ENCODE measurements at places on chromosomes 6 and 20.
A peak's percentile ranks its signal among the peaks of the same experiment; 100 is the strongest.

DNA sequence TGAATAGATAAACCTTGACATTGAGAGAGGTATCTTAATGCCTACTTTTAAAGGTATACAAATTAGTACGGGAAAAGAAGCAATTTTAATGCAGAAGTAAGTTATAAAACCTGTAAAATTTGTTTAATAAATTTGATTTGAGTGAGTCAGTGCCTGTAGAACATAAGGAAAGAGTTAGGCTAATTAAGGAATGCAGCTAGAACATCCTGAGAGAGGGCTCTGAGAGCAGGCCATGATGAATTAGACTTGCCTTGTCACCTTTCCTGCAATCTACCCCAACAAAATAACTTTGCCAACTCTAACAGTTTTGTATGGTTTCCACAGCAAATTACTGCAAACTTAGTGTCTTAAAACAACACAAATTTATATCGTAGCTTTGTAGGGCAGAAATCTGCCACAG is 700.8 kb downstream of the RFPL4B start:
- no peak for DNase-seq

GRCh38 chr20:46331611-46332361 is 23.5 kb upstream of the CDH22 start:
- DNase-seq: no peak

GRCh38 chr6:155472886-155473285 is 17.2 kb upstream of the NOX3 start:
- no peak for DNase-seq

- DNase-seq: peak; percentile 23
These were observed 304.9 kb downstream of the CDH26 start for GRCh38 chr20:60262967-60263603.

- DNase-seq: no peak
These were observed 124.9 kb downstream of the BCAS1 start for GRCh38 chr20:53945478-53945877.

- no peak for DNase-seq
These were observed 518.9 kb upstream of the JARID2 start for GRCh38 chr6:14726816-14727493.

- DNase-seq: peak; percentile 0
These were observed 133.6 kb downstream of the TFAP2B start for GRCh38 chr6:50952092-50952907.

DNA sequence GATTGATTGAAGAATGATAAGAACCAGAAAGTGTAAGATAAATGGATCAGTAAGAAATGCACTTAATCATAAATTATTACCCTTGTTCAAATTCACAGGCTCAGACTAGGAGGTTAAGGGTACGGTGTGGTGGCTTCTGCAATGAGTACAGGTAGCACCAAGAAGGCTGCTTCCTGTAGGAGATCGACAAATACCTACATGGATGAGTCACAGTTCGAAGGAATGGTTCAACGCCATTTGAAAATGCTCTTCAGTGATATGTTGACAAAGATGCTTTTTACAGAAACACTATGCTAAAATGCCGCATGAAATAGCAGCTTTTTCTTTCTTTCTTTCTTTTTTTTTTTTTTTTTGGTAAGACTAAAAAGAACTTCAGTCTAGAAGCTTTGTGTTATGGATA is 116.2 kb downstream of the DTNBP1 start:
- no peak for DNase-seq

- DNase-seq: no peak
These were observed 153.7 kb downstream of the FOXC1 start for GRCh38 chr6:1763404-1763803.

DNA sequence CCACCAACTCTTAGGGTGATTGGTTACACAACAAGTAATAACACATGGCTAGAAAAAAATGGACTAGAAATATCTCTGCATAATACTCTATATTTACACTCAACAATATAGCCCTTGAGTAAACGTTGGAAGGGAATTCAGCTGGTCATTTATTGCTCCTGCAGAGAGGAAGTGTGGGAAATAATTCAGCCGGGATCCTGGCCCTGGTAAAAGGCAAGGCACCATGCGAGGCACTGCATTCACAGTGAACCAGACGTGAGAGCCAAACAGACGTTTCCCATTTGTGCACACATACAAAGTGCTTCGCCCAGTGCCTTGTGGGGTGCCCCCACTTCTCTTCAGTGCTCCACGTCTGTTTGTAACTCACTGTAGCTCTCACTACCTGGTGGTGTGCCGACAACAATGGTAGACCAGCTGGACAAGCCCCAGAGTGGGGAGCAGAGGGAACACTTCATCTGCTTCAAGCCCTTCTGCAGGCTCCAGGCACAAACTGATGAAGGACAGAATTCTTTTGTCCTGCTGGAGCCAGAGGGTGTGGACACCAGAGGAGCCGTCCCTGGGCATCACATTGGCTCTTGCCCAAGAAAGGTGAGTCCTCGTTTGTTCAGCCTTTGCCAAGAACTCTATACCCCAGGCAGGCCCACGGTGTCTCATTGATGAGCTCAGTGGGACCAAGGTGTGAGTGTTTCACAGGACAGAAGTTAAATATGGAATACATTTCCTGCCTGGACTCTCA is 18.8 kb downstream of the SYNDIG1 start:
- no peak for DNase-seq

DNA sequence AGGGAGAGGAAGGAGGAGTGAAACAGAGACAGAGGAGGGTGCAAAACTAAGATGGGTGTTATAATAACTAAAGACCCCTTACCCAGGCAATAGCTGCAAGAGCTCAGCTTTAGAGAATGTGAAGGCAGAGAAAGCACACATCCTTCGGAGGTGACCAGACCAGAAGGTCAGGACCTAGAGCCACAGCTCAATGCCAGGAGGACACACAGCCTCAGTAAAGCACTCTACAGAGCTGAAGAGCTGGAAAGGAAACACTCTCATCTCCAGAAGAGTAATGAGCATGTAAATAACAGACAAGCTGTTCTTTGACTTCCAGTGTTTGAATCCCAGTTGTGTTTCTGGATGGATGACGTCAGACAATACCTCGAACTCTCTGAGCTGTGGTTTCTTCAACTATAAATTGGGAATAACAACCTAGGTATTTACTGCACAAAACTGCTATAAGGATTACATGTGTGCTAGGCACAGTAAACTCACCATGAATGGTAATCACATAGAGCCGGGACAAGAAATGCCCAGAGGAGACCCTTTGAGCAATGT is 63.2 kb downstream of the MAP3K5 start:
- no peak for DNase-seq

DNA sequence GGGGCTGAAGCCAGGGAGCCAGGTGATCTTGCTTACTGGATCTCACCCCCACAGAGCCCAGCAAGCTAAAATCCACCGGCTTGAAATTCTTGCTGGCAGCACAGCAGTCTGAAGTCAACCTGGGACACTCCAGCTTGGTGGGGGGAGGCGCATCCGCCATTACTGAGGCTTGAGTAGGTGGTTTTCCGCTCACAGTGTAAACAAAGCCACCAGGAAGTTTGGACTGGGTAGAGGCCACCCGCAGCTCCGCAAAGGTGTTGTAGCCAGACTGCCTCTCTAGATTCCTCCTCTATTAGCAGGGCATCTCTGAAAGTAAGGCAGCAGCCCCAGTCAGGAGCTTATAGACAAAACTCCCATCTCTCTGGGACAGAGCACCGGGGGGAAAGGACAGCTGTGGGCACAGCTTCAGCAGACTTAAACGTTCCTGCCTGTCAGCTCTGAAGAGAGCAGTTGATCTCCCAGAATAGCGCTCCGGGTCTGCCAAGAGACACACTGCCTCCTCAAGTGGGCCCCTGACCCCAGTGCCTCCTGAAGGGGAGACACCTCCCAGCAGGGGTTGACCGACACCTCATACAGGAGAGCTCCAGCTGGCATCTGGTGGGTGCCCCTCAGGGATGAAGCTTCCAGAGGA is 206.3 kb upstream of the KHDRBS2 start:
- DNase-seq: no peak

GRCh38 chr6:109062767-109063352 is 31.8 kb downstream of the SESN1 start:
- no peak for DNase-seq

DNA sequence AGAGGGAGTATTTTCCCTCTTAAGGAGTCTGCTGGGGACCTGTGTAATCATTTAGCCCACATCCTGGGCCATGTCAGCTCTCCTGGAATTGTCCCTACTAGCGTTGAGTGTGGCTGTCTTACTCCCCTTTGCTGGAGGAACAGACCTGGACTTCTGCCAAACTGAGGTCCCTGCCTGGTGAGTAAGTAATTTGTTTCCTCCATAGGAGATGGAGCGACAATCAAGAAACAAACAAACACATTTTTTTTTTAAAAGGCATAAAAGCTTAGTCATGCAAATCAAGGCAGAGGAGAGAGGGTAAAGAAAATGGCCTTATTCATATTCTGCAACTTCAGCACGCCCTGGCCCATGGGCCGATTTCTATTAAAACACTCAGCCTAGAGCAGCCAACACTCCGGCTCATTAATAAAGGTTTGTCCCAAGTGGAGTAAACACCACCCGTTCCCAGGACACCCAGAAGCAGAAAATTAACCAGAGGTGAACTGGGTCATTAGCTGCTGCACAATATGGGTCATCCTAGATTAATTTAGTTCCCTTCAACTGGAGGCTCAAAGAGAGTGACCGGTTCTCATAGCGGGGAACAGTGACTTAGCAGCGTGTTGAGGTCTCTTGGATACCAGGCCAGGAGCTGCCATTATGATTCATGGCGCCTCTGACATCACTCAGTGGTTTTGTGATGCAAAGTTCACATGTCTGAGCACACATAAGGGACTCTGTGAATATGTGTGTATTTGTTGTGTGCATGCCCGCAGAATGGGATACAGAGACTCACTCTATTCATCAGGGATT is 165.0 kb upstream of the SULF2 start:
- peak; percentile 84 for DNase-seq

DNA sequence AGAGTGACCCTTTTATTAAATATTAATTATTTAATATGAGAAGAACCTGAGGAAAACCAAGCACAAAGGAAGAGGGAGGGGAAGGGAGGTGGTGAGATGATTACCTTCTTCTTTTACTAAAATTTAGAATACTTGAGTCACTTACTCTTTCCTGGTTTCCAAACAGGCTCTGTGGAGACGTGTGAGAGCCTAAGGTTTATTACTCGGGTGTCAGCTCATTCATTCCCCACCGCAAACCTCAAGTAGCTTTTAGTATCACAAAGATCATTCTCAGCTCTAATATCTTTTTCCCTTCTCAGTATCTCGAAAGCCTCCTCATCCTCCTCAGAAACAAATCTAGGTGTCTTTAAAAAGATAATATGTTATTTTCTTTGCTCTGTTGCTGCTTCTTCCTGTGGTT is 497.2 kb upstream of the JARID2 start:
- no peak for DNase-seq

DNA sequence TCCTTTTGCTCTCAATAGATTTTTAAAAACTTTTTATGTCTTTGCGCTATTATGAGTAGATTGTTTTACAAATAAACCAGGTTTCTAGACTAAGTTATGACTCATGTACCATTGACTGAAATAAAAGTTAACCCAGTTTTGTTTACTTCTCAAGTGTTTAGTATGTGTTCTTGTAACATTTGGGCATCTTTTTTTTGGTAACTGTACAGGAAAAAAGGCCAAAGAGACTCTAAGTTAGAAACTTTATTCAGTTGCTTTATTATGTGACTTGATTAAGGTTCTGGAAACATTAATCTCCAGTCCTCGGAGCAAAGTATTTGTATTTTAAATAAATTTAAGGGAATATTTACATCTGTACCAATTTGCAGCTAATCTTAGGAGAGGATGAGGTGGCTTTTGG is 2.9 kb downstream of the NKAIN2 start:
- no peak for DNase-seq

GRCh38 chr20:49573900-49574416 is 6.0 kb upstream of the PTGIS start:
- DNase-seq: no peak

- DNase-seq: peak; percentile 96
These were observed 90.8 kb downstream of the THBS2 start for GRCh38 chr6:169162752-169163407.

- DNase-seq: no peak
These were observed 10.4 kb upstream of the TRAF3IP2 start for GRCh38 chr6:111615916-111616612.

DNA sequence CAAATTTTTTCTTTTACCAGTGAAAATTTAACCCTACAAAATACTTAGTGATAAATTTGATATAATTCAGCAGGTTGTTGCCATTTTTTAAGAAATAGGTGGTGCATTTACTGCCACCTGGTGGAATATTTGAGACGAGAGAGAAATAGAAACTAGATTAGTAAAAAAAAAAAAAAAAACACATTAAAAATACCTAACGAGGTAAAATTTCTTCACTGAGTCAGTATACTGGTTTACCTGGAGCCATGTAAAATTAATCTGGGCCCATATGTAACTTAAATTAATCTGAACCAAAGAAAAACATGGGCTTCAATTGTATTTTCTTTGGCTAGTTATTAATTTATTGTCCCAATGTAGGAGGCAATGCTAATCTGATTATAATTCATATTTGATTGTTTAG is 520.8 kb downstream of the EPM2A start:
- peak; percentile 28 for DNase-seq

DNA sequence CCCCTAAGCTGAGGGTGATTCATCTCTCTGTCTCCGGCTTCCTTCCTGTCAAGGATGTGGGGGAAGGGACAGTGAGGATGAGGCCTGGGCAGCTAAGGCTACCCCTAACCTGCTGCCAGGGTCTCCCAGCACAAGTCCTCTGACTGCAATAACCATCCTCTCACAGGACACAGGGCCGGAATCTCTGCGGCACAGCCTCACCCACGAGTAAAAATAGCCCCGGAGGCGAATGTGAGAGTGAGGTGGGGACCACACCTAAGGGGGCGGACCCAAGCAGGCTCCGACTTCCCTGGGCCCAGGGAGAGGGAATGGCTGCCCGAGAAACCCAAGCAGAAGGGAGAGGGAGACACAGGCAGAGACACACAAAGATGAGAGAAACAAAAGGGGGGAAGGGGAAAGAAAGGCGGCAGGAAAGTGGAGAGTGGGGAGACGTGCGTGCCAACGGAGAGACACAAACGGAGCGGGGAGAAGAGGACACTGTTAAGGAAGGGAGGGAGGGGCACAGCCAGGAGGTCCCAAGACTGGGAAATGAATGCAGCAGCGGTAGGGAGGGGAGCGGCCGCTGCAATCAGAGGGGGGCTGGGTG is 1.4 kb downstream of the CLIC1 start:
- peak; percentile 89 for DNase-seq

- peak; percentile 90 for DNase-seq
These were observed 102.7 kb downstream of the FIG4 start for GRCh38 chr6:109793792-109794191.

GRCh38 chr20:21074605-21075336 is 31.4 kb downstream of the LINC00237 start:
- peak; percentile 72 for DNase-seq

- peak; percentile 25 for DNase-seq
These were observed 6.4 kb downstream of the RPS12 start for GRCh38 chr6:132820629-132821381.

DNA sequence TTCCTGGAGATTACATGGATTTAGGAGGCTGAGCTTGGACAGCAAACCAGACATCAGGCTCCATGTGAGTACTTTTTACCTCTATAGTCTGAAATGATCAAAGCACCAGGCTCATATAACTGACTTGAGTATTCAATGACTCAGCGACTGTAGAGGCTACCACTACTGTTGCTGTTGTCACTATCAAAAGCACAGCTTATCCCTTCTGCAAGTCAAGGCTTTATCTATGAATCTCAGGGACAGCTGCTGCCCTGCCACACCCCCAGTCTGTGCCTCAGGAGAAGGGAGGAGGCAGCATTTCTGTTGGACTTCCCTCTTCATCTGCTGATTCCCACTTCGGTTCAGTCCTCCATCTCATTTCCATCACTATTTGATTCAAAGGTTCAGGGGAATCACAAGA is 80.5 kb upstream of the CNR1 start:
- DNase-seq: no peak

Measured in A172 (cell line).